ENCODE measurements at places on chromosomes 6 and 20.

GRCh38 chr6:43900916-43901732 lies 131.1 kb downstream of the VEGFA start:
- DNase-seq: no peak

DNA sequence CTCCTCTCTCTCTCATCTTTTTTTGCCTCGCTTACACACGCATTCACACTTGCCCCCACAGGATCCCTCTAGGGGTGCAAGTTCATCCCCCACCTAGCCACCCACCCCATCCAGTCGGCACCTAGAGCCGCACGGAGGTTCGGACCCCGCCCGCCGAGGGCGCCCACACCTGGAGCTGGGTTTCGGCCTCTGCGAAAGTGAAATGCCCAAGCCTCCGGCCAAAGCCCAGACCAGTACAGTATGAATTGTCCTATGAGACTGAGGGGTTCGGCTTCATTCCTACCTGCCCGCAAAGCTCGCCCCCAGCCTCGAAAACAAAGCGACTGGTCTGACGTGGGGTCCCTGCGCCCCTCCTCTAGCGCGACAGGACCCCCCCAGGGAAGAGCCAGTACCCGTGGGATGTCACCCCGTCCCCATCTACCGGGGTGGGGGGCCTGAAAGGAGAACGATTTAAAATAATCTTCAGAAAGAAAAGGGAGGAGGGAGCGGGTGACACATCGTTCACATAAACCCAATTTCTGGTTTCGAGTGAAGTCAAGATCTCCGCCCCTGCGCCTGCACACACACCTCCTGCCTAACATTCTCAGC lies 1.5 kb downstream of the TFAP2A start:
- no peak for DNase-seq

DNA sequence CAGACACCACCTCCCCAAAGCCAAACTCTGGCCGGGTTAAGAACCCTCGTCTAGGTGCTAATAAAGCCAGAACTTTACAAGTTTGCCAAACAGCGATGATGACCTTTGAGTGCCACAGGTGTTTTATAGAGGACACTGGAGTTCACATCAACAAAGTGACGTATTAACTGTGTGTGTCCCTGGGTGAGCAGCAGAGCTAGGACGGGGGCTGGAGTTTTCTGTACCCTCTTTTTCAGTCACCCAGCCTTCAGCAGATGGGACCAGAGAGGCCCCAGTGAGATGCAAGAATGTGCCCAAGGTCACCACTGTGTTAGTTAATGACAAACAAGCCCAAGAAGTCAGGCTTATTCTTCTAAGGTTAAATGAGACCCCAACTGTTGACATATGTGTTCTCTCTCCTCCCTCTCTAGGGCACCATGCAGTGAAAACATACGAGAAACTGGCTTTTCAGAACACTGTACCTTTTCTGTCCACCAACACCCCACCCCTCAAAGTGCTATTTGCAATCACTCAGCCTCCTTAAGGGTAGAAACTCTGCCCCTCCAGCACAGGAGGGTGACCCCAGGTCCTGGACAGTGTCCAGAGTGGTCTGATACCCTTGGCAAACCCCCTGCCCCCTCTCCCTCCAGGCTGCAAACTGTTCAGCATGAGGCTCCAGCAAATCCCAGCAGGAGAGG lies 5.2 kb downstream of the SDC4 start:
- no peak for DNase-seq

GRCh38 chr6:166497087-166497899 lies 89.2 kb downstream of the RAMACL start:
- DNase-seq: no peak

DNA sequence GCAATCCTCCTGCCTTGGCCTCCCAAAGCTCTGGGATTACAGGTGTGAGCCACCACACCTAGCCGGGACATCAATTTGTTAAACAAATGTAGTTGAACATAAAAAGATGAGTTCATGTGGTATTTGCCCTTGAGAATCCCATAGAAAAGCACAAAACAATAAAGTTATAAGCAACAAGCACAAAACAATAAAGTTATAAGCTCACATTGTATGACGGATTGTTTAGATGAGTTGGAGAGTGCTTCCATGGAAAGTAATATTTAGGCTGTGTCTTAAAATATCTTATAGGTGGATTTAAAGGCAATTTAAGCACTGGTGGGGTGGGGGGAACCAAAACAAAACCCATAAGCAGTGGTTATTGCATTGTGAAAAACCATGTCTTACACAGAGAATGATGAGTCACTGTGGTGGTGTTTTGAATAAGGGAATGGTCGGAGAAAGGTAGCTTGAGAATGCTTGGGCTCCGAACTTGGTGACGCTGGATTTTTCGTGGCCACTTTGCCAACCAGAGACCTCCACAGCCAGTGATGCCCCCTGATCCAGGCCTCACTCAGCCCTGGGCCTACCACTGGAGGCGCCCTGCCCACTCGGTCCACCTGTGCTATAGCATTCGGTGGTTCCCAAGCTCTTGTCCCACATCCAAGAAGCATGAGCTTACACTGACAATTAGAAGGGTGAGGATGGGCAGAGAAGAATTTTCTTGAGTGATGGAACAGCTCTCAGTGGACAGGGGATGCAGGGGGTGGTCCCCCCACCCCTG lies 256.0 kb downstream of the CDKAL1 start:
- DNase-seq: no peak
